ENCODE measurements at places on chromosomes 7 and 10.

DNA sequence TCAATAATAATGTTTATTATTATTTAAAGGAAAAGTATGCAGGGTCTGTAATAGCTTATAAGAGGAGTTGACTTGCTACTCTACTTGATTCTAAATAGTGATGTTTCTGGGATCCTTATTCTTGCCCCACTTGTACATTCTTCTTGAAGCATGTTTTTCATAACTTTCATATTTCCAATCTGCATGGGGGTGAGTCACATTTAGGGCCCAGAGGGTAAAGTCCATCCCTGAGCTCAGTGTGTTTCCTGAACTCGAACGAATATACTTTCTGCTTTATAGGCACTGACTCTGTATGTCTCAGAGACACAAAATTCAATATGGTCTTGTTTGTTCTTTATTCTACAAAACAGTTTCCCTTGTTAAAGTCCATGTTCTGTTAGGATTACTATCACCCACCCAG is 61.0 kb upstream of the SMIM30 start:
- no peak for DNase-seq

DNA sequence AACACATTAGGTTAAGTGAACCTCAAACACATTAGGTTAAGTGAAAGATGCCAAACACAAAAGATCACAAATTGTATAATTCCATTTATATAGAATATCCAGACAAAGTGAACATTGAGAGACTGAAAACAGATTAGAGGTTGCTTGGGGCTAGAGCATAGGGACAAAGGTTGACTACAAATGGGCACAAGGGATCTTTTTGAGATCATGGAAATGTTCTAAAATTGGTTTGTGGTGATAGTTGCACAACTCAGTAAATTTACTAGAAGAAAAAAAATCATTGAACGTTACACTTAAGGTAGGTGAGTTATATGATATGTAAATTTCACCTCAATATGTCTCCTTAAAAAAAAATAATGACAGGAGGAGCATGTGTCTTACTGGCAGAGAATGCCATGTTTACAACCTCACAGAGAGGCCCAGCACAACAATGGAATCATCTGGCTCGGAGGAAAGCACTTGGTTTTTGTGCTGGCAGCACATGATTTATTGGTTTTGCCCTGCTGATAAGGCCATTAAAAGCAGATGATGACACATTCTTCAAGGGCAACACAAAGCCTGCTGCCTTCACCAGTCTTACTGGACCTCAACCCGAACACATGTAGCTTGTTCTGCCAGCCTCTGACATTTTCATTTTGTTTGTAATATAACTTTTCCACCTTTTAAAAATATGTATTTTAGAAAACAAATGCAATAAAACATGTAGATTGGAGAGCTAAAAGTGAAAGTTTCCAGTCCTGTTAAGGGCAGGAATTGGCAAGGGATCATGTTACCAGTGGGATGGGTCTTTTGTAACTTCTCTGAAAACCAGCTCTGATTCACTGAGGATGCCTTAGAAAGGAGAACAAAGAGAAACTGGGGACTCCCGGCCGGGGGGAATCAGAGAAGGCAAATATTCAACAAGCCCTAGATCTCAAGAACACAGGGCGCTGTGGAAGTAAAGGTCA is 11.9 kb upstream of the LMOD2 start:
- DNase-seq, result no peak

DNA sequence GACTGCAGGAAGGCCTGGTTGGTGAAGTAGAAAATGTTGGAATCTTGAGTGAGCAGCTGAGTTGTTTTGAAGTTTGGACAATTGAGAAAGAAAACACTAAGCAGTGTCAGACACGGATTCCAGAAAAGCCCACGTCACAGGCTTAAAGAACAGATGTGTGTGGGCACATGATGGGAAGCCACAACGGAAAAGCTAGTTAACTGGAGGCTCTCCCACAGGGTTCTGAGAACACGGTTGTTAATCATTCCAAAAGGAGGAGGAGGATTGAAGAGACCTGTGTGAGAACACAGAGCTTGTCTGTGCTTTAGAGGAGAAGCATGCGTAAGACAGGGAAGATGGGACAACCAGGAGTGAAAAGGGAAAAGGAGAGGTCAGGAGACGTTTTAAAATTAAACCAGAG is 42.6 kb downstream of the SHH start:
- DNase-seq, result no peak

DNA sequence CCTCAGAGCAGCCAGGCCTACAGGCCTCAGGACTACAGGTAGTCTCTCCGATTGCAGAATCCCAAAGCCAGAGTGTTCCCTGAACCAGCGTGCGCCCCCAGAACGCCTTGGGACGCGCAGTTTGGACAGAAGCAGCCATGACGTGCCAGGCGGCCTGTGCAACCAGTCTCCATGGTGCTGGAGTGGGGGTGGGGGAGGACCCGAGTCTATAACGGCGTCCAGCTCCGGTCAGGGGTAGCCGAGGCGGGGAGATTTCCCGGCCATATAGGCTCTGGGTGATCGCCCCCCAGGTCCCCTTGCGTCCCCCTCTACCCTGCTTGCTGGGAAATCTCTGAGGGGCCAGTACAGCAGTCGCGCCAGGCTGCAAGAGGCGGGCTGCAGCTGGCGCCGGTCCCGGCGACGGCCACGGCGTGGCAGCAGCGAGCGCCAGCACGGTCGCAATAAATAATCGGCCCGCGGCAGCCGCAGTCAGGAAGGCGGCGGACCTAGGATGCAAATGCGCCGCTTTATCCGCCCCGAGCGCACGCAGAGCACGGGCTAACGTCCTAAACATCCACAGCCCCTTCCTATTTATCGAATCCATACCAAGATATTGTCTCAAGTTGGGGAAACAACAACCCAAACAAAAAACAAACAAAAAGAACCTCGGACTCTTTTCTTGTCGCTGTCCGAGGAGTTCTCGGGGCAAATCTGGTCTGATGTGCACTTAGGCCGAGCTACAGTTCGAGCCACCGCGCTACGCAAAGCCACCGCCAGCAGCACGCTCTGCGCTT is 1.6 kb downstream of the HOXA3 start:
- peak; percentile 41 for DNase-seq

DNA sequence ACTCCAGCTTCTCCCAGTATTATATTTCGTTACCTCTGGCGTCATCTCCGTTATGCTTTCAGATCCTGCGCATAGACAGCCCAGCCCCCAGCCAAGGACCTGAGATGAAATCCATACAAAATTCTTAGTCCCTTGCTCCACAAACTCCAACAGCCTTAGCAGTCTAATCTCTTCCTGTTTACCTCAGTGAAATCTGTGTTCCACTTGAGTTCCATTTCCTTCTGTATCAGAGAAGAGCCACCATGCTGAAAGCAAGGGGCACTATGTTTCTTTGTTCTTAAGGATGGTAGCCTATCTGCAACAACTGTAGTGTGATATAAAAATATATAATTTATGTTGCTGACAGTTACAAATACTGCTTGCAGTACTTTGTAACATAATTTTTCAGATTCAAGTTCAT is 59.8 kb downstream of the PTEN start:
- DNase-seq, result no peak

DNA sequence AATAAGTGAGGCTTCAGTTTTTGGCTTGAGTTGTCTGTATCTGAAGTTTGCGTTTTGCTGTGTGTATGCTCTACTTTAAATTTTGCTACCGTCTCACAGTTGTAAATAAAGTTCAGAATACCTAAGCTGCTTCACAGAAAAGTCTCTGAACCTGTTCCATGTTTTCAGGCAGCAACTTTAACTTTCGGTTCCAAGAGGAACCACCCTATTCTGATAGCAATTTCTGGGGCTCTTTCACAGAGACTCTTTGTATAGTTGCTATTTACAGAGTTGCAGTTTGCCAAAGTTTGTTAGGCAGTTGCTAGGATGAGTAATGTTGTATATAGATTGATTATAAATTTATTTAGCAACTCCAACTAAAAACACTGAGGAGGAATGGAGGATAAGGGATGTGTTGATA is 5.7 kb downstream of the FAM221A start:
- no peak for DNase-seq

GRCh38 chr10:54559498-54559897 is 241.5 kb downstream of the PCDH15 start:
- no peak for DNase-seq

DNA sequence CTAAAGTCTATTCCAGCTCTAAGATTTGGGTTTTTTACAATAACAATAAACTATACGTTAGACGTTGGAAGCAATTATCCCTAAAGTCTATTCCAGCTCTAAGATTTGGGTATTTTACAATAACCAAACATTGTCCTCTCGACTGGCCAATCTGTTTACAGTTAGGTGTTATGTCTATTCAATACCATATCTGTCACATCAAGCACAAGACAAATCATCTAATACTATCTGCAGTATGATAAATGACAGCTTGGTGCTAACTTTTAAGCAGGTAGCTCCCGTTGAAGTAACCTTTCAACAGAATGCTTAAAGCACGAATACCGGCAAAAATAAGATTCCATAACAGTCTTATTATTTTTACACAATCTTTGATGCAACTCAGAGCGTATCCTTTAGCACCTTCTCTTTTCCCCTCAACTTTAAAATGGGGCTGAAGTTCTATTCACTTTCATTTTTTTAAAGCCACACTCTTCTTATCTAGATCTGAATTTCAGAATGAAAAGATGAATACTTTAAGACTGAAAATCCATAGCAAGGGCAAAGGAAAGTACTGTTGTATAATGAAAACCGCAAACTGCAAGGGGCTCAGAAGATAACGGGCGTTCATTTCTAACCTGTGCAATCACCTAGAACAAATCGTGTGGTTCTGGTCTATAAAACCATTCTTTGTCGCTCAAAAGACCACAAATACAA is 925 bp downstream of the H2AZ2 start:
- no peak for DNase-seq

DNA sequence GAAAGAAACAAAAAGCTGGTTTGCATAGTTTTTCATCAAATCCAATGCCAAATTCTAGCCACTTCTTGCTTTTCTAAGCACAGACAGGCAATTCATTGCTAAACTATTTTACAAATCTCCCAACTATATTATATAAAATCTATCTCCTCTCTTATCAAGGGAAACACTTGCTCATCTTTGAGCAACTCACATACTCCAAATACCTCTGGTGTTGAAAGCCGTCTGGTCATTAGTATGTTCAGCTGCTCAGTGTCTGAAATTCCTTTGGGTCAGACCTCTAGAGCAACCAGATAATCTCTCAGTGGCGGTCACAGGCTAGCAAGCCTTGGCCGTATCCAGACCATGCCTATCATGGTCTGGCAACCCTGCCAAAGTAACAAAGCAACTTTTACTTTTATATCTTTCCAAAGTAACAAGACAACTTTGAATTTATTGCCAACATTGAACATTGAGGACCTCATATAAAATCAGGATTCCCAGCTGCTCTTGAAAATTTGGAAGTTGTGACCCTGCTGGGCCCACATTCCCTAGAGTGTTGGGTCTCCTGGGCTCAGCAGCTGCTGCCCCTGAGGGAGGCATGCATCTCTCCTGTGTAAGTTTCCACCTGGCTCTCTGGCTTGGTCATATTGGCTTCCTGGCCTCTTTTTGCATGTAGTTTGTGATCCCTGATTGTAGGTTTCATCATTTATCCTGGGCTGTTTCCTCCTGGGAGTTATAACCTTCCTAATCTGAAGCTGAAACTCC is 56.8 kb upstream of the LANCL2 start:
- no peak for DNase-seq

All from stimulated activated CD4-positive, alpha-beta T cell treated with anti-CD3 and anti-CD28 coated beads, TNF-alpha, amount 100 ng/mL, for 24 hours (primary cell).